Upper lobe of left lung (tissue), 6 donors: ENCODE measurements at places on chromosomes 11 and 22. TPM values are rescaled to one million over a fixed set of nuclear protein-coding genes. Genes with fewer than 3 reads are reported as not detected.

MFRP gene
- not detected for total RNA-seq

- DNase-seq = no peak
Observed at GRCh38 chr22:42800451-42801251, 56.4 kb downstream of the ARFGAP3 start.

GRCh38 chr22:27581688-27582087, 219.9 kb downstream of the MN1 start:
- no peak for DNase-seq

DNA sequence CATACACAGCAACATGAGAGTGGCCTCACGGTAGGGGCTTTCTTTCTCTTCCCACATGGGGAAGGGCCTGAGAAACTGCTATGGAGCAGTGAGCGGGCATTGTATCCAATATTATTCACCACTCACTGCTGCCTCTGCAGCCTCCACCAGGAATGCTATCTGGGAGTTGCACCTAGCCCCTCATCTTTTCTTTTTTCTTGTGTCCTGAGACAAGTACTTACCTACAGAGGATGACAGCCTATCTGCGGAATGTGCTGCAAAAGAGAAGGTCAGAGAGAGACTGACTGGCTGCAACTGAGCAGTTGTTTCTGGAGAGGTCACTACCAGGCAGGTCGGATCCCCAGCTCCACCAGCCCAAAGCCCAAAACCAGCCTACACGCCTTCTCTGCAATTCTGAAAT, 52.1 kb upstream of the HTATIP2 start:
- DNase-seq = no peak

SF1 gene
- total RNA-seq = 306 TPM

- DNase-seq = no peak
Observed at GRCh38 chr11:72988821-72989220, 153.3 kb downstream of the FCHSD2 start.

GRCh38 chr11:27894552-27894951, 194.3 kb upstream of the BDNF start:
- DNase-seq = no peak

- DNase-seq = no peak
Observed at GRCh38 chr11:83611031-83611430, 324.9 kb upstream of the CCDC90B start.

- DNase-seq = no peak
Observed at GRCh38 chr11:111707691-111708067, 58.5 kb downstream of the PPP2R1B start.

- DNase-seq = no peak
Observed at GRCh38 chr11:110977661-110978060, 265.4 kb upstream of the ARHGAP20 start.

SPI1 gene
- total RNA-seq = 117 TPM

DNA sequence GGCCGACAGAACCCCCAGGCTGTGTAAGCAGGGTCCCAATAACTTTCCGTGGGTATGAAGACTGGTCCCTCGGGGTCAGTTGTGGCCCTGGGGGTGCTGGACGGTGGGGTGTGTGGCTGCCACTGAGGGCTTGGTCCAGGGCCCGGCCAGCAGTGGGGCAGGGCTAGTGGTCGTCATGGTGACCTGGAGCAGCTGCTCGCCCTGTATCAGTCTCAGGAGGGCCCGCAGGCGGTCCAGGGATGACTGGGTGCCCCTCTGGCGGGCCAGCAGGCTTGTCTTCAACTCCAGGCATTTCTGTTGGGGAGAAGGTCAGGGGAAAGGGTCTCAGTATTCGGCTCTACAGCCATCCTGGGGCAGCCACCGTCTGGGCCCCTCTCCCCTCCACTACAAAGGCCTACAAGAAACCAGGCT, 126.8 kb downstream of the PHF21B start:
- DNase-seq = no peak

PAK1 gene
- 26.8 TPM for total RNA-seq

OR5B21 gene
- total RNA-seq = not detected

DNA sequence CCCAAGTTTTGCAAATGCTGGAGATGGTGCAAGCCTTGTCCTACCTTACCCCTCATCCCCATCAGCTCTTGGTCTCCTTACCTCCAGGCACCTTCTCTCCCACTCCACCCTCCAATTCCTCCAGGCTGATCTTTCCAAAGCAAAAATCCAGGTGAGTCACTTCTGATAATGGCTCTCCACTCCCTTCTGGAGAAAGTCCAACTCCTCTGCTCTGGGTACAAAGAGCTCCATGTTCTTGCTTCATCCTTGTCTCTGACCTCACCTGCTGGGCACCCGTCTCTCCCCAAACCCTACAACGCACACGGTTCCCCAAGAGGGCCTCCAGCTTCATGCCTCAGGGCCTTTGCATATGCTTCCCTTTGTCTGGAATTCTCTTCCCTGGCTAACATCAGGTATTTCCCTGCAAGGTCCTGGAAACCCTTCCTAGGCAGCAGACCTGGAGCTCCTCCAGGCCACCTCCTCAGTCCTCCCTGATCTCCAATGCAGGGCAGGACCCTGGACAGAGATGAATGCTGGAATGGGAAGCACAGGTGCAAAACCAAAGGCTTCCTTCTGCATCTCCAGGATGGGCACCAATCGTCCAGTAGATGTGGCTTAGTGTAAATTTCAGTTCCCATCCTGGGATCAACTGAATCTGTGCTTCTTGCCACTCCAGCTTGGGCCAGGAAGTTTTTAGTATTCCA, 22.7 kb downstream of the IFT27 start:
- no peak for DNase-seq

DNA sequence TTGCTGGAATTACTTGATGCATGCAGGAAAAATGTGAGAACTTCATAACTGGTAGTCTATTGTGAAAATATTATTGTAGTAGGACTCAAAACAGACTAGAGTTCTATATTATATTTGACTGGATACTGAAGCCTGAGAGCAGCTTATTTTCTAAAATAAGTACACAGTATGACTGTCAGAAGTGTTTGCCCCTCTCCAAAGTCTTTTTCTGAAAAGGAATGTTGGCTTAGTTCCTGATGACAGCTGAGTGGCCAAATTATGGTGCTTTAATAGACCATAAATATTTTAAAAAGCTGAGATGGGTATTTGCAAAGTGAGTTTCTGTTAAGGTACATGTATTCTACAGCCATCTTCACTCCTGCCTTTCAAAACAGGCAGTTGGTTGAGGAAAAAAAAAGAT, 13.1 kb downstream of the ZBED5 start:
- no peak for DNase-seq

GRCh38 chr11:35414311-35414710, 5.0 kb downstream of the SLC1A2 start:
- no peak for DNase-seq

MOV10L1 gene
- total RNA-seq = not detected

DNA sequence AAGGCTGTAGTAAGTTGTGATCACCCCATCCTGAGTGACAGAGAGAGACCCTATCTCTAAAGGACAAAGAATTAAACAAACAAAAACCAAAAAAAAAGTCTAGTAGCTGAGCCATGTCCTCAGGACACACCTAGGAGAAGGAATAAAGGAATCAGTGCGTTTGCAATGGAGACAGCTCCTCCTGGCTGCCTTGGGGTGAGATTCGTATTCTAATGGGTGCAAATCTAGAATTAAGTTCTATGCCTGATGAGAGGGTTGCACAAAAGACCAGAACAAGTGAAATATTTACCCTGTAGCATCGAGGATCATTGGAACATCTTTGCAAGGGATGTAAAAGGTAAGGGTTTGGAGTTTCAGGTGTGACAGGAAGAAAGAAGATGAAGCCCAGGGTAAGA, 70.3 kb upstream of the BMAL1 start:
- no peak for DNase-seq

HEPN1 gene
- not detected for total RNA-seq

- DNase-seq = no peak
Observed at GRCh38 chr11:66933531-66933930, 24.7 kb downstream of the PC start.

DNA sequence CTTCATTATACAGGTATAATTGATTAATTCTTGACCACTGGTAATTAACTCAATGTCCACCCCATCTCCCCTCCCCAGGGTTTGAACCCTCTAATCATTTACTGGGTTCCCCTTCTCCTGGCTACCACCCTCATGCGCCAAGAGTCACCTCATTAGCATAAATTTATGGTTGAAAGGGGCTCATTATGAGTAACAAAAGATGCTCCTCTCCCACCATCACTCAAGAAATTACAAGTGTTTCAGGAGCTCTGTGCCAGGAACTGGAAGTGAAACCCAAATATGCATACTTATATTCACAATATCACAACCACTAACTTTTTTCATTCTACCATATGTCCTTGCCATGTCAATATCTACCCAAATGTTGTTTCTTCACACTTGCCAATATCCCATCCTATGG, 7.8 kb upstream of the STIP1 start:
- no peak for DNase-seq

GRCh38 chr11:73465871-73466270, 89.7 kb downstream of the RELT start:
- no peak for DNase-seq

DNA sequence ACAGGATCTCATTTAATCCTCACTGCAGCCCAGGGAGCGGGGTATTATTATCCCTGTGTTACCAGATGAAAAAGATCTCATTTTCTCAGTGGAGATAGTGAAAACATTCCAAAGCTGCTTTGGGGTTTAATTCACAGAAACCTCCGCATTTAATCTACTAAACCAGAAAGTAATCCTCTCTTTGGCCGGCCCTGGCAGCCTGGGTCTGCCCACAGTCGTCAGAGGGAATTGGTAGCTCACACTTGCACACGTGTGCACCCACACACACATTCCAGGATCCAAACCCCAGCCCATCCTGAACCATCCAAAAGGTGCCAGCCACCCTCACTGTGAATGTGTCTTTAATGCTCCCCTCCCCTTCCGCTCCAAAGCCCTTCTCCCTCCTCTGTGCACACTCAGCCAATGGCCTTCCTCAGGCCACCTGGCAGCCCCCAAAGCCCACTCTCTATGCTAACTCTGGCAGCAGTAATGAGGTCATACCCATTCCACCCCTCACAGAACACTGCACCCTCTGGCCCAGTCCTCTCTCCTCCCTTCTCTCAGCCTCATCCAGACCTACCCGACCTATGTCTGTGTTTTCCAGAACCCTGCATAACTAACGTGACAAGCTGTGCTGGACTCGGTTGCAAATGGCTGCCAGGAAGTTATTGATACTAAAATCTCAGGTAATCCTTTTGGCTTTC, 466.2 kb downstream of the SOX6 start:
- DNase-seq = no peak

KRTAP5-2 gene
- not detected for total RNA-seq

DNA sequence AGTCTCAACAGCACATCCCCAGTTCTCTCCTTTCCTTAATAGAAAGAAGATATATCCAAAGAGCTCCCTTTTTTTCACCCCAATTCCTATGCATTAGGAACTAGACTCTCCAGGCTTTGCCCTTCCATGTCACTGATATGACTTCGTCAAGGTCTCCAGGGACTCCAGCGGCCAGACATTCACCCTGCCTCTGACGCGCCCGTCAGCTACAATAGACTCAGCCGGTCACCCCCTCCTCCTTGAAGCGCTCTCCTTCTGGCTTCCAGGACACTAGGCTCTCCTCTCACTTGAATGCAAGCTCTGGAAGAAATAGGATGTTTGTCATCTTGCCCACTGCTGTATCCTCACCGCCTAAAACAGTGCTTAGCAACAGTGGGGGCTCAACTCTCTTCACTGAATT, 14.9 kb upstream of the ELFN2 start:
- DNase-seq = no peak

DNA sequence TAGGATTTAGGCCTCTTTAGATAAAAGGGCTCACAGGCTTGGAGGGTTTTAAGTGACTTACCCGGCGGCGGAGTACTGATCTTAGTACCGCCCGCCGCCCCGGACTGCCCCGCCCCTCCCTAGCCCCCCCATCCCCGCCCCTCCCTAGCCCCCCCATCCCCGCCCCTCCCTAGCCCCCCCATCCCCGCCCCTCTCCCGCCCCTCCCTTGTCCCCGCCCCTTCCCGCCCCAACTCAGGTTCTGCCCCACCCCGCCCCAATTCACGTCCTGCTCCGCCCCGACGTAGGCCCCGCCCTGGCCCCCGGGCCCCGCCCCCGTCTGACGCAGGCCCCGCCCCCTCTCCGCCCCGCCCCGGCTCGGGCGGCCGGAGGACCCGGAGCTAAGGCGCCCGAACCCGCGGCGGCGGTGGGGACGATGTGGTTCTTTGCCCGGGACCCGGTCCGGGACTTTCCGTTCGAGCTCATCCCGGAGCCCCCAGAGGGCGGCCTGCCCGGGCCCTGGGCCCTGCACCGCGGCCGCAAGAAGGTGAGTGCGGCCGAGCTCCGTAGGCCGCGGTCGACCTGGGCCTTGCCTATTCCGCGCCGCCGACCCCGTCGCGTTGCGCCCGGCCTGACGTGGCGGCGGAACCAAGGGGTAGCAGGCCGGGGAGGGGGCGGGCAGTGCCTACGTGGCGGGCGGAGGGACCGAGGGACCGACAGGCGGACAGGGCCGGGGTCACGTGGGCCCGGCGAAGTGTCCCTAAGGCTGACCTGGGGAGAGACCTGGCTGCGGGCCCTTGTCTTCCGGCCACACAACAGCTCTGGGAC, at the start of gene SCYL1:
Gene SCYL1, plus strand, starts transcription at position 343 of the 805 bp plus-strand sequence. Its CDS starts 71 bp downstream, at position 414.
- DNase-seq = peak; percentile 85

GRCh38 chr11:65295001-65295400, 19.7 kb upstream of the CDC42EP2 start:
- DNase-seq = no peak

DNA sequence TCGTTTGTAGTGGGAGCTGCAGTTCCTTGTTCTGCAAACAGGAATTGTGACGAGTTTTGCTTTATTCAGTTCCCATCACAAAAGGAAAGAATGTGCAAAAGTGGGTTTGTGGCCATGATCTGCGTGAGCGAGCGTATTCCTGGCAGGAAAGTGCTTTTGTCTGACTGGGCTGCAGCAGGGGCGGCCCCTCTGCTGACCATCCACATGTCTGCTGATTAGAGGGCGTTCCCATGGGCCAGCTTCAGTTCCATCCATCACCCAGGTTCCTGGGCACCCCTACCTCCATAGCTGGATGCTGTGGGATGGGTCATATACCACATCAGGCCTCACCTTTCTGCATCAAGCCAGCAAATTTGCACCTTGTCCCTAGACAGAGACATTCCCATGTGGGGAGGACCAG, 28.9 kb upstream of the GAL start:
- no peak for DNase-seq

DNA sequence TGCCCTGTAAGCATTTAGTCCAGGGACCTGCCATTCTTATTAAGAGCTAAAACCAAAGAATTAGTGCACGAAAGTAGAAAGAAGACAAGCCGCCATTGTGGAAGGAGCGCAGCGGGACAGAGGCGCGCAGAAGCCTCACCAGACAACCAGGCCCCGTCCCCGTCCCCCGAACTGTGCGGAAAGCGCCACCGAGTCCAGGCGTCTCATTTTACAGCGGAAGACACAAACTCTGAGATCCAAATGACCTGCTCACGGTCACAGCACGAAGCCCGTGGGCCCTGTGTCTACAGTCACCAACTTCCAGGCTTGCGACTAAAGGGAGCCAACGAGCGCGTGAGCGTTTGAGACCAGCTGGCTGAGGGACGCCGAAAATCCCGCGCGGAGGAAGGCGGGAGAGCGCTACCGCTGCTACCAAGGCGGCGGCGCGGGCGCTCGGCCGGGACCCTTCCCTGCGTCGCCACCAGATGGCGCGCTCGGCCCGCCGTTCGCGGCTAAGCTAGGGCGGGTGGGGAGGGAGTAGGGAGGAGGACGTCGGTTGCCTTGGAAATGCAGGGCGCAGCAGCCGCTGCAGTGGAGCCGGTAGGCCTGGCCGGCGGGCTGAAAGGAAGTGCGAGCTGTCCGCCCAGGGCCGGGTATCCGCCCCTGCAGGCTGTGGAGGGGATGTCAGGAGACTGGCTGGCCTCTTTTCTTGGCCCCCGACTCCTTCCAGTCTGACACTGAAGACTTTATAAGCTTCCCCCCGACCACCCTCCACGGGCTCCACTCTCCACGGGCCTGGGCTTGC, 434 bp upstream of the CCDC83 start:
- DNase-seq = peak; percentile 94

SCARF2 gene
- total RNA-seq = 24.1 TPM

CRACR2B gene
- total RNA-seq = 41.7 TPM

GLYAT gene
- total RNA-seq = not detected
